ENCODE measurements at places on chromosomes 16 and 17. TPM values are rescaled to one million over a fixed set of nuclear protein-coding genes. Genes with fewer than 3 reads are reported as not detected.

The SPNS2 gene
- total RNA-seq, result 36.3 TPM

The RRAD gene
- total RNA-seq, result under 0.01 TPM

The KRTAP4-3 gene
- not detected for total RNA-seq

The KRTAP1-5 gene
- total RNA-seq, result not detected
